ENCODE measurements at places on chromosomes 11 and 22.

DNA sequence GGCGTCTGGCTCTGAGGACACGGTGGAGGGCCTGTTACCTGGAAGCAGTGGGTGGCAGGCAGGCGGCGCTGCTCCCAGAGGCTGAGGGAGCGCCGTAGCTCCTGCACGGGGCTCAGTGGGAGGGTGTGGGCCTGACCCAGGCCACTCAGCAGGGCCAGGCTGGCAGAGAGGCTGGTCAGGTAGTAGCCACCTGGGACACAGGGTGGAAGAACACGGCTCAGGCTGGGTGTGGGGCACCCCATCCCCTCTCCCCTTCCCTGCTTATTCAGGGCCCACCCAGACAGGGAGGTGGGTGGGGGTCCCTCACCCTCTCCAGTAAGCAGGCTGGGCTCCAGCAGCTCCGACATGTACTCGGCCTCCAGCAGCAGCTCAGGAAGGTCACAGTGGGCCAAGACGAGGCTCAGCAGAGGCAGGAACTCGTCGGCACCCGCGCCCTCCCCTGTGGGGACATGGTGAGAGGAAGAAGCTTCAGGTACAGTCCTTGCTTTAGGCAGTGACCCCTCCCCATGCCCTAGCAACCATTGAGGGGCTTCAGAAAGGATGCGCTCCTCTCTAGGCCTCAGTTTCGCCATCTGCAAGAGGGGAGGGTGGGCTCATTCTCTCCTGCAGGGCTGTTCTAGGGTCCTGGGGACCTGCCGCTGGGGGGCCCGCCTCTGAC, 2.9 kb downstream of the RIN1 start:
- DNase-seq = no peak

GRCh38 chr11:87036756-87037449, 831 bp upstream of the TMEM135 start:
- no peak for DNase-seq

- DNase-seq = no peak
These were observed 33.6 kb downstream of the TMEM184B start for GRCh38 chr22:38239101-38239761.

DNA sequence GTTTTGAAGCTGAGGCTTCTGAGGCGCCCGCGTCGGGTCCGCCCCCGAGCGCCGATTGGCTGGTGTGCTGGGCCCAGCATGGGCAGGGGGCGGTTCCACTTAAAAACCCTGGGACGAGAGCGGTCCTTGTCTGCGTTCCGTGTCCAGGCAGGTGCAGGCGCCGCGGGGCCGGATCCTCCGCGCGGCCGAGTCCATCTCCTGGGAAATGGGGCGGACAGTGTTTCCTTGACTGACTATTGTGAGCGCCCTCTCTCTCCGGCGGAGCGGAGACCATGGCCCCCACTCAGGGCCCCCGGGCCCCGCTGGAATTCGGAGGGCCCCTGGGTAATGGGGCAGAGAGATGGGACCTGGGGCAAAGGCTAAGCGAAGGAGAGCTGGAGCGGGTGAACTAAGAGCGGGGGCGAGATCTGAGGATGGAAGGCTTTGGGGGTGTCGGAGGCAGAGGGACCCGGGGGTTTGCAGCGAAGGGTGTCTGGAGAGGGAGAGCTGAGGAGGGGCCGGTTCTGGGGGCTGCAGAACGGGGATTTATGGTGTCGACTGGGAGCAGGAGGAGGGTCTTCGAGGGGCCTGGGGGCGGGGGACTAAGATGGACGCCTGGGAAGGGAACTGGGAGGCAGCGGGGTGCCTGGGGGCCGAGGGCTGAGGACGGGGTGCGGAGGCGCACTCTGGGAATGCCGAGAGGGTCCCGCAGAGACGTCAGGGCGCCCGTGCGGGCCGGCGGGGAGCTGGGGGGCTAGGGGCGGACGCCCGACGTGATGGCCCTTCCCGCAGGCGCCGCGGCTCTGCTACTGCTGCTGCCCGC, at the start of gene TM7SF2:
TM7SF2 (plus strand) TSS at position 129 of the 802 bp plus-strand sequence; CDS start at position 273, 144 bp downstream.
- peak; percentile 91 for DNase-seq

DNA sequence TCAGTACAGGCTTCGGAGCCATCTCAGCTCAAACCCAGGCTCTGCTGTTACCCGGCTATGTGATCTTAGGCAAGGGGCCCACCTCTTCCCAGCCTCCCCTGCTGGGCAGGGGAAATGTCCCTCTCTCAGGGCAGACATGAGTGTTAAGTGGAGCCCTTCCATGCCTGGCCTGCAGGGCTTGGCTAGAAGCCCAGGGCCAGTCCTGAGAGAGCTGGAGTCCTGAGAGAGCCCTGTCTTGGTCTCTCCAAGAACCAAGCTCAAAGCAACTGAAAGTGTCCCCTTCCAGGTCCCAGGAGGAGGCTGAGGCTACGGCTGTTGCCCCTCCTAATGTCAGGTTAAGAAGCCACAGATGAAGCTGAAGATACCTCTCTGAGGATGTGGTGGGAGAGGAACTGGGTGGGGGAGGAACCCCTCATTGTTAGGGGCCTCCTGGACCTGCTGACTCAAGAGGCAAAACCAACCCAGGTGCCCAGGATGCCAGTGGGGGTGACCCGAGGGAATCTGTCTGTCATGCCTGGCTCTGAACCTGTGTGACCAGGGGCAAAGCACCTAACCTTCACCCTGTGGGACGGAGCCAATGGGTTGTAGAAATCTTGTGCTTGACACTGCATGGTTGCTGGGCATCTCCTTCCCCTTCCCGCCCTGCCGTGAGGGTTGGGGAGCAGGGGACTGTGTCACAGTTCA, 4.2 kb downstream of the ZP1 start:
- DNase-seq = no peak
